T-helper 1 cell (primary cell): ENCODE measurements at places on chromosomes 6 and 20.

DNA sequence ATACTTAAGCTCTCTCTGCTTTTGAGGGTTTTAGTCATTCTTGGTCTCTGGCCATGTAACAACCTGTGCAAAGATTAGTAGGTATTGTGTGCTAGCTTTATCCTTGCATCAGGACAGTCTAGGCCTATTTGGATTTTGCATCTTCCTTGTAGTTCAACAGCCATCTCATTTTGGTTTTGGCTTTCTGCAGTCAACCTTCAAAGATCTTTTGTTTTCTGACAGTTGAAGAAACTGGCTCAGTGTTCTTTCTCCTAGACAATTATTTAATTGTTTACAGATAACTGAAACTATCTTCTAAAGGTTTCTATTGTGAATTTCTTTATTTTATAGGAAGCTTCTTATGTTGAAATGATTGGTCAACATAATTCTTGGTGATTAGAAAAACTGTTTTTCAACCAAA lies 307.5 kb downstream of the CDKAL1 start:
- no peak for DNase-seq

DNA sequence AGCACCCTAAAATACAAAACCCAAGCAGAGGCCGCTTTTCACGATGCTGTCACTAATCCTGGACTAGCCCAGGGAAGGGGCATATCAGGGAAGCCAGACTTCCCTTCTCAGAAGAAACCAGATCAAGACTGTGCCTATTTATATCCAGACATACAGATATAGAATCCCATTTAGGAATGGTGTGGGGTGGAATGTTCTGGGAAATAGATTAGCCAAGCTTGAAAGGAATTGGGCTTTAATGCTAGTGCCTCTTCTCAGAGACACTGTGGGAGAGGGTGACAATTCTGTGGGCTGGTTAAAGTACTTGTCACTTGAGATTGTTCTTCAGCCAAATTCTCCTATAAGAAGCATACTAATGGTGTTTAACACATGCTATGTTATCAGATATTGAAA lies 45.5 kb downstream of the SNAP25 start:
- no peak for DNase-seq

DNA sequence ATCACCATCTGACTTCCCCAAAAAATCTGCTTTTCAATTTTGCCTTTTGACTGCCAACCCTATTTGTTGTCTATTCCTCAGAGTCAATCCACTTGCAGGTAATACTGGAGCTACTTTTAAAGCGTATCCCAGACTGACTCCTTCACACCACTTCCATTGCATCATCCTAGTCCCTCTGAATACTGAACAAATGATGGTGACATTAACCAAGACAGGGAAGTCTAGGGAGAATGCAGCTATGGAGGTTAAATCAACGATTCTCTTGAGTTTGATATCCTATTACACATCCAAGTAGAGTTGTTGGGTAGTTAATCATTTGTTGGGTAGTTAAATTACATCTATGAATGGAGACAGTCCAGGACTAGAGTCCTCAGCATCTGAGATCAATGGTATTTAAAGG lies 2.0 kb downstream of the OGFRL1 start:
- DNase-seq = no peak

- no peak for DNase-seq
These were observed 72.4 kb upstream of the SYNJ2 start for GRCh38 chr6:157909282-157909664.

GRCh38 chr20:33555755-33556154 lies 65.9 kb downstream of the CBFA2T2 start:
- no peak for DNase-seq

- no peak for DNase-seq
These were observed 15.5 kb downstream of the TMEM151B start for GRCh38 chr6:44285552-44286284.

DNA sequence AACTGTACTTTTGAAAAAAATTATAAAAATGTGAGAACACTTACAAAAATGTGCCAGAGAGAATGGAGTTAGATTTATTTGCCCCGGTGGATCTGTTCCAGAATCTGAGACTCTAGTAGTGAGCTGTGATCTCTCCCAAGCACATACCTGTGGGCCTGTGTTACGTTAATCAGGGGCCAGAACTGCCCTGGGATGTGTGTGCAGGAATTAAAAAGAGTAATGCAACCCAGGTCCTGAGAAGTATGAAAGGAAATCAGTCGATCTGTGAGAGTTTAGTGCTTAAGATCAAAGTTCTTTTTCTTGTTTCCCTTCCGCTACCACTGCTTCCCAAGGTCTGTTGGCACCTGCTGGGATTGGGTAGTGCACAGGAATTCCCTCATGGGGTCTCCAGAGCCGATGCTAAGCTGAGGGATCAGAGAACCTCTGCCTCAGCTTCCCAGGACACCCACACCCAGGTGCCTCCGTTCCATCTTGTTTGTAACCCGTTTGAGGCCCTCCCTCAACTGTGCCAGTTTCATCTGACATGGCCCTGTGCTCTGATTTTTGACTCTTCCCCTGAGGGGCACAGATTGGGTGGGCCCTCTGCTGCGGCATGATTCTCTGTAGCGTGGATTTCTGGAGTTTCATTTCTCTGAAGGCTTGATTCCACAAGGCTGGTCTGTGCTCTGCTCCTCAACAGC lies 87.7 kb downstream of the RREB1 start:
- DNase-seq = no peak

DNA sequence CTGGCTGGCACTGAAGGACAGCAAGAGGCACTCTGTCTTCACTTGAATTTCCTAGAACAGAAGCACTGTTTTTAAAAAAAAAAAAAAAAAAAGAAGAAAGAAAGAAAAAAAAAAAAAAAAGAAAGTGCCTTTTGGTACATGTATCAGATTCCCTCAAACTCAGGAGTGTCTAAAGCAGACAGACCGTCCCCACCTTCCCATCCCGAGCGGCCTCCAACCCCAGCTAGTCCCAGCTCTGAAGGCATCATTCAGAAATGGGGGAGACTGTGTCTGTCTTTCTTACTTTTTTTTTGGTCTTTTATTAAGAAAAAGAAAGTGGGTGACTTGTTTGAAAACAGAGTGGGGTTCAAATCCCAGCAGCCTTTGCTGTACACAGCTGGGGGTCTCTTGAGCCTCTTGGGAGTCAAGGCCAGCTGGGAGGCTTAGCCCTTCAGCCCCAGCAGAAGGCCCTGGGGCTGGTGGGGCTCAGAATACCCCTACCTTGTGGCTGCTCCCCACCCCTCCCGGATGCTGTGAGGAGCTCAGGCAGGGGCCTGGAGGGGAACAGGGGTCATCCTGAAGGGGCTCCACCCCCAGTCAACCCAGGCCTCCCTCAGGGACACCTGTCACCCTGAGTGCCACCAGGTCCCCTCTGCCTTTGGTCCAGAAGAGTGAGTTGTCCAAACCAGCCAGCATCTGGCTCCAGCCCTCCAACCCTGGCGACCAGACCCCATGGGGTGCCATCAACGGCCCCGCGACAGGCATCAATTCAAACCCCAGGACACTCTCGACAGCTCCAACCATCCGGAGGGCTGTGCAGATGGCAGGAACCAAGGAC lies 128.3 kb downstream of the TAF4 start:
- DNase-seq = no peak

DNA sequence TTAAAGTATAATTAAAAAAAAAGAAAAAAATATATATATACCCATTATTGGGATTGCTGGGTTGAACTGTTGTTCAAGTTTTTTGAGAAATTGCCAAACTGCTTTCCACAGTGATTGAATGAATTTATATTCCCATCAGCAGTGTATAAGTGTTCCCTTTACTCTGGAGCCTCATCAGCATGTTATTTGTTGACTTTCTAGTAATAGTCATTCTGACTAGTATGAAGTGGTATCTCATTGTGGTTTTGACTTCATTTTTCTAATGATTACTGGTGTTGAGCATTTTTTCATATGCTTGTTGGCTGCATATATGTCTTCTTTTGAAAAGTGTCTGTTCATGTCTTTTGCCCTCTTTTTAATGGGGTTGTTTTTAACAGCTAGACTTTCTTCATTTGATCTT lies 1260.8 kb upstream of the GJE1 start:
- no peak for DNase-seq

- DNase-seq = no peak
These were observed 164.8 kb downstream of the BACH2 start for GRCh38 chr6:90131614-90132423.

GRCh38 chr6:116369964-116370759 lies 585 bp upstream of the DSE start:
- no peak for DNase-seq

DNA sequence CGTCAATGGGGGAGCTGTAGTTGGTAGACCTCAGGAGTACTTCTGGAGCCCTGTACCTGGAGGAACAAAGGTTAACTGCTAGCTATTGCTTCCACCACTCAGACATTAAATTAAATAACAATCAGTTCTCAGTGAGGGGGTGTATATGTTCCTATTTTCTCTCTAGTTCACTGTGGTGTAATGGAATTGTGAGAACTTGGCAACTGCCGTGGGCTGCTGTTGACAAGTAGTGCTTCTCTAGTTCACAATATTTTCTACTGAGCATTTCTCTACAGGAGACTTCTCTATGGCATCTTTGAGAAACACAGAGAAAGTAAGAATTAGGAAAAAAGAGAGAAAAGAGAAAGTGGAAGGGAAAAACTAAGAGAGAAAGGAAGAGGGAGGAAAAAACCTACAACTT lies 23.4 kb upstream of the GSTA4 start:
- no peak for DNase-seq

- DNase-seq = no peak
These were observed 18.2 kb downstream of the TMEM242 start for GRCh38 chr6:157304899-157305663.

DNA sequence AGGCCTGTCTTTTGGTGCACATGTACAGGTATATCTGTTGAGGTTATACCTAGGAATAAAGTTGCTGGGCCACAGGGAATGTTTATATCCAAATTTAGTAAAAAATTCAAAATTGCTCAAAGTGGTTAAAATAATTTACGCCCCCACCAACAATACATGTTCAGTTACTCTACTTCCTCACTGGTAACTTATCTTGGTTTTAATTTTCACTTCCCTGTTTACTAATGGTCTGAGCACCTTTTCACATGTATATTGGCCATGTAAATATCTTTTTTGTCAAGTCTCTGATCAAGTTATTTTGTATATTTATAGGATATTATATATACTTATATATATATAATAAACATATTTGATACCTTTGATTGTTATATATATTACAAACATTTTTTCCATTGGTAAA lies 9.7 kb downstream of the PDE7B start:
- no peak for DNase-seq

DNA sequence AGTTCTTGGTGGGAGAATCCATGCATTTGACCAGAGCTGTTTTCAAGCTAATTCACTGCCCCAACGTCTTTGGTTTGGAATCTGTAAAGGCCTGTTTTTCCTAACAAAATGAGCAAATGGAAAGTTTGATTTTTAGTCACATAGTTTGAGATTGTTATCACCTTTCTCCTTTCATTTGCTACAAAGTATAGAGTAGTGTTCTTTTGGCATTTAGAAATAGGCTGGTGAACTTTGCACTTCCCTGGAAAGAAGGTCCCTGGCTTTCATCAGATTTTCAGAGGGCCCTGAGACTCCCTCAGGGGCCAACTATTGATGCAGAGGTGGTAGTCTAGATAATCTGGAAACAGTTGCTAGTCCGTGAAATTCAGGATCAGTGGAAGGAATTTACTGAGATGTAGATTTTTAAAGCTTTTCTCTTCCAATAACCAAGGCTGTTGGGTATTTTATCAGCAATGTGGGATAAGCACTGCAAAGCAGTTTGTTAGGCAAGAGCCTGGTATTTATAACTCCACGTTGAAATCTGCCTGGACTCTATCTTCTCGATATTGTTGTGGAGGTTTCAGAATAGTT lies 1.7 kb downstream of the ARFGEF2 start:
- DNase-seq = no peak

GRCh38 chr20:51531141-51531710 lies 11.3 kb downstream of the NFATC2 start:
- peak; percentile 38 for DNase-seq

DNA sequence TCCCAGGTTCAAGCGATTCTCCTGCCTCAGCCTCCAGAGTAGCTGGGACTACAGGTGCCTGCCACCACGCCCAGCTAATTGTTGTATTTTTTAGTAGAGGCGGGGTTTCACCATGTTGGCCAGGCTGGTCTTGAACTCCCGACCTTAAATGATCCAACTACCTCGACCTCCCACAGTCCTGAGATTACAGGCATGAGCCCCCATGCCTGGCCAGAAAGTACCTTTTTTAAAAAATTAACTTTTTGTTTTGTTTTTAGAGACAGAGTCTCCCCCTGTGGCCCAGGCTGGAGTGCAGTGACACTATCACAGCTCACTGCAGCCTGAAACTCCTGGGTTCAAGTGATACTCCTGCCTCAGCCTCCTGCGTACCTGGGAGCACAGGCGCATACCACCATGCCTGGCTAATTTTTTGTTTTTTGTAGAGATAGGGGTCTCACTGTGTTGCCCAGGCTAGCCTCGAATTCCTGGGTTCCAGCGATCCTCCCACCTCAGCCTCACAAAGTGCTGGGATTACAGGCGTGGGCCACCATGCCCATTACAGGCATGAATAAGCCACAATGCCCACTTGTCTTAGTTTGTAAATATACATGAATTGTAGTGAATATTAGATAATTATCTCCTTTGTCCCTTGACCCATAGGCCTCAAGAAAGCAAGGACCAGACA lies 17.4 kb upstream of the EEF1A1 start:
- DNase-seq = no peak

- no peak for DNase-seq
These were observed 151.7 kb upstream of the AKAP12 start for GRCh38 chr6:151087861-151088598.

DNA sequence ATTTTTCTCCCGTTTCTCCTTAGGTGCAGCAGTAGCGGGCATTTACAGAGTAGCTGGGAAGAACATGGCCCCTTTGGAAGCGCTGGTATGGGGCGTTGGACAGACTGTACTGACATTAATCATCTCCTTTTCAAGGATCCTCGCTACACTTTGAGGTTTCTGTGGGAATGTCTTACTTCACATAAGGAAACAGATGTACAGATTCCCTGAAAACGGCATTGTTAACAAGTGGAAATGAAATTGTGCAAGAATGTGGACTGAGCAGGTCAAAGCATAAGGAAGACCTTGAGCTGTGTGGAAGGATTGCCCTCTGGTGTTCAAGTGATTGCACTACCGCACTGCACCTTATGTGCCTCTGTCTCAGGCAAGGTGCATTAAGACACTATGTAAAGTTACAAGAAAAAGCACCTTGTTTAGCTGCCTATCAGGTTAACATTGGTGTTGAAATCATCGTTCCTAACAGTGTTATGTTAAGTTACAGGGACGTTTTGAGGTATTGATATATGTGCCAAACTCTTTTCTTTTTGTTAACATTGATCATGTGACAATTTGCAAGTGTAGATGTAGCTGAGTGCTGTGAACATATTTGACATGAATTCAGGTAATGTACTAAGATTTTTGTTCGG lies 38.0 kb downstream of the TMEM170B start:
- DNase-seq = peak; percentile 56

- no peak for DNase-seq
These were observed 67.8 kb upstream of the RALY start for GRCh38 chr20:33925867-33926266.

GRCh38 chr6:43766500-43766853 lies 3.5 kb upstream of the VEGFA start:
- DNase-seq = no peak

DNA sequence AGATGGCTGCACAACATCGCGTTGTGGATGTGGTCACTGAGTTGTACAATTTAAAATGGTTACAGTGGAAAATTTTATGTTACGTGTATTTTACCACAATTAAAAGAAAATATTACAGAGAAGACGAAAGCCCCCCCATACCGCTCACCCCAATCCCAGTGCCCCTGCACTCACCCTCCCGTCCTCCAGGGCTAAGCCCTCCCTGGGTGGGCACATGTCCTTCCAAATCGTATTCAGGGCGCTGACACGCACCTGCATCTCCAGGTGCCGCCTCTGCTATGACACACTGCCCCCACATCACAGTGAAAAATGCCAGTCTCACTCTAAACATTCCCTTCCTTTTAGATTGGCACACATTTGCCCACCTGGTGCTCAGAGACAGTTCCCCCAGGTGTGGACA lies 49.4 kb downstream of the PSMG4 start:
- no peak for DNase-seq
